ENCODE measurements at places on chromosomes 13 and 19. TPM values are rescaled to one million over a fixed set of nuclear protein-coding genes. Genes with fewer than 3 reads are reported as not detected.

GRCh38 chr19:34962687-34963572, 1.1 kb downstream of the ZNF792 start:
- peak; percentile 9 for DNase-seq

- no peak for DNase-seq
These were observed 673 bp downstream of the CTU1 start for GRCh38 chr19:51107406-51108065.

DNA sequence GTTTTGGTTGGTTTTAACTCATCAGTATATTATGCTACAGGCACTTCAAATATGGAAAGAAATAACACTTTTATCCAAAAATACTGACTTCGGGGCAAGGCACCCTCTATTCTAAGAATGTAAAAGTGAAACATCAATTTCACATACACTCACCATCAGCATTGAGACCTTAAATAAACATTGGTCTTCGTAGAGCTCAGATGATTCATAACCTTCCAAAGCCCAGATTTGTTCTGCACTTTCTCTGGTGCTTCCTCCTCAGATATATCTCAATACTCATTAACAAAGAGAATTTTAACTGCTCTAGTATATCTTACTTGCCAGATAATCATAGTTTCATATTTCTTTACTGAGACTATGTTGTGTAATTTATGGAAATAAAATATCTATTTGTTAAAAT, 794.3 kb downstream of the LIG4 start:
- DNase-seq, result no peak

DNA sequence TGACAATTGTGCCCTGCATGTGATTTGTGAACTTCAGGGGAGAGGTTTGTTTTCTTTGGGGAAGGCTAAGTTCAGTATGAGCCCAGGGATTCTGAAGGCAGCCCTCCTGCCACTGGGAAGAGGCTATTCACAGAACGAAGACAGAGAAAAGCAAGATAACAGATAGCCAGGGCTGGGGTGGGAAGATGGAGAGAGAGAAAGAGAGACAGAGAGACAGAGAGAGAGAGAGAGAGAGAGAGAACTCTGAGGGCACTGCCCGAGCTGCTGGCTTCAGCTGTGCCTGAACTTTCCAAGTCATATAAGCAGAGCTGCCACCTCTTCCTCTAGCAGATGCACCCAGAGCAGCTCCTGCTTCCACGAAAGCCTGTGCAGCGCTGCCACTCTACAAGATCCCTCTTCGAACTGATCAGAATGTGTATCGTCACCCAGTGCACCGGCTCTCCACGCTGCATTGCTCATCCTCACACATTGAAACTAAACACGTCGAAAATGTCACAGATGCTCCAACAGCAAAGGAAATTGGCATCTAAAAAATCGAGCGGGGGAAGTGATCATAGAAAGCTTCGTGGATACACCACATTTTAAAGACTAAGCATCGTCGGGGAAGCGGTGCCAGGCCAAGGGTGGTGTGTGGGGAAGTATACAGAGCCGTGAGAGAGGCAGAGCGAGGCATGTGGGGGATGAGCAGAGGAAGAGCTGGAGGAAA, 81.8 kb upstream of the SIAH3 start:
- no peak for DNase-seq

GRCh38 chr13:90281709-90282108, 1065.8 kb upstream of the MIR17HG start:
- no peak for DNase-seq

DNA sequence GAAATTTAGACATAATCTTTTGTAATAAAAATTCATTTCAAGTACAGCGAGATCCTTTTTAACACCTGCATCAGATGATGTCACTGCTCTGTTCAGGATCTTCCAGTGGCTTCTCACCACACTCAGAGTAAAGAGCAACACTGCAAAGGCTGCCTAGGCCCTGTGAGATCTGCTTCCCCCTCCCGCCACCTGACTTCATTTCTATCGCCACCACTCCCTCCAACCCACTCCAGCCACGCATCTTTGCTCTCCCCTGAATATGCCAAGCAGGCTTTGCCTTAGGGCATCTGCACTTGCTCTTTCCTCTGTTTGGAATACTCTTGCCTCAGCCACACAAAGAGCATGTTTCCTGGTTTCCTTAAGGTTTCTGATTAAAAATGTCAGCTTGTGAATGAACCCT, 58.3 kb downstream of the MBNL2 start:
- DNase-seq, result no peak

CYP4F12 gene
- 0.93 TPM for total RNA-seq

ACP7 gene
- total RNA-seq, result not detected

CPAMD8 gene
- total RNA-seq, result 0.18 TPM

CEACAM7 gene
- total RNA-seq, result not detected
